ENCODE measurements at places on chromosomes 1 and 21.

DNA sequence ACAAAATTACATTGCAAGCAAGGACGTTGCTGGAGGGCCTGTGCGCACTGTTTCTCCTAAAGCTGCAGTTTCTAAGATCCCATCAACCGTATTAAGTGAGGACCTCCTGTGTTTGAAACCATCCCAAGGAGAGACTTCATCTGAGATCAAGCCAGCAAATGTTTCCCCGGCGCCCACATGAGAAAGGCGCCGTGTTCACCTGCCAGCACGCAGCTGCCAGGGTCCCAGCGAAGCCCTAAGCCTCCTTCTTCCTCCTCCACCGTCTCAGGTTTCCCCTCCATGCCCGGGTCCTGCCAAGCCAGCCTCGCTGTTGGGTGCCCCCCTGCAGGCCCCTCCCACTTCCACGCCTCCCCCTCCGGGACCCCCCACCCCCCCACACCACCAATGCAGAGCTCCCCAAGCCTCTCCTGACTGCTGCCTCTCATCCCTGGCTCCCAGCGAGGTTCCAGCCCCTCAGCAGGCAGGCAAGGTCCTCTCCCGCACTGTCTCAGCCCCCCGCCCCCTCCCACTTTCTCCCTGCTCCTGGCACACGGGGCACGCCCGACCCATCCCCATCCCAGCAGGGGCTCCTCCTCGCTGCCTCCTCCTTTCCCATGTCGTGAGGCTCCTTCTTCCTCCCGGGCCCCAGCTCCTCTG, 8.6 kb upstream of the TFF1 start:
- DNase-seq, result no peak

GRCh38 chr1:98947071-98947470, 57.6 kb downstream of the PLPPR5 start:
- no peak for DNase-seq

GRCh38 chr1:30514945-30515344, 208.4 kb downstream of the MATN1 start:
- no peak for DNase-seq

GRCh38 chr1:44347280-44347679, 7.8 kb downstream of the ERI3 start:
- no peak for DNase-seq

- DNase-seq, result no peak
Measured at GRCh38 chr21:30101967-30102366, 64.6 kb downstream of the CLDN17 start.

DNA sequence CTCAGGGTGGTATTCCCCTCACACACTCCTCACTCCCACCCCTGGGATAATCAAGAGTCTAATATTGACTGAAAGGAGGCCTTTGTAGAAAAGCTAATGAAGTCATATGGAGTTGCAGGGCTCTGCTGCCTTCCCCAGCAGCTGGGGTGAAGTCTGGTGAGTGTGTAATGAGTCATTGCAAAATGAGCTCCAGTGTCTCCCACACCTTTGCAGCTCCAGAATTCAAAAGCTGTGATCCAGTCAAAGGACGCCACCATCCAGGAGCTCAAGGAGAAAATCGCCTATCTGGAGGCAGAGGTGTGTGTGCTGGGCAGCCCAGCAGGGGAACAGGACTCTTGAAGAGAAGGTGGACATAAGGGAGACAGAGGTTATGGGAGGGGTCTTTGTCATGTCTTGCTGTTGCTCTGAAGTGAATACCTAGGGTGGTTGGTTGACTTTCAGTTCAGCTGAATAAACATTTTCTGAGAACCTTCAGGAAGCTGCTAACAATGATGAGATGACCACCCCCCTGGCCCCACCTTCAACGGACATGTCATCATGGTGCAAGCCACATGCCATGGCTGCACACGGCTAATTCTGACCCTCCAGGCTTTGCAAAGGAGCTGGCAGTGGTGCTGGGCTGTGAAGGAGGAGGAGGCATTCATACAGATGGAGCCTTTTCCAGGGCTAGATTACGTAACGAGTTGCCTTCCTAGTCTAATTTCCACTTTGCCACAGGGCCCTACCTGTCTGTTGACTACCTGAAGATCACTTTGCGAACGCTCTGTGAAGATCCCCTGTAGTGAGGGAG, 32.2 kb upstream of the SNX27 start:
- no peak for DNase-seq

DNA sequence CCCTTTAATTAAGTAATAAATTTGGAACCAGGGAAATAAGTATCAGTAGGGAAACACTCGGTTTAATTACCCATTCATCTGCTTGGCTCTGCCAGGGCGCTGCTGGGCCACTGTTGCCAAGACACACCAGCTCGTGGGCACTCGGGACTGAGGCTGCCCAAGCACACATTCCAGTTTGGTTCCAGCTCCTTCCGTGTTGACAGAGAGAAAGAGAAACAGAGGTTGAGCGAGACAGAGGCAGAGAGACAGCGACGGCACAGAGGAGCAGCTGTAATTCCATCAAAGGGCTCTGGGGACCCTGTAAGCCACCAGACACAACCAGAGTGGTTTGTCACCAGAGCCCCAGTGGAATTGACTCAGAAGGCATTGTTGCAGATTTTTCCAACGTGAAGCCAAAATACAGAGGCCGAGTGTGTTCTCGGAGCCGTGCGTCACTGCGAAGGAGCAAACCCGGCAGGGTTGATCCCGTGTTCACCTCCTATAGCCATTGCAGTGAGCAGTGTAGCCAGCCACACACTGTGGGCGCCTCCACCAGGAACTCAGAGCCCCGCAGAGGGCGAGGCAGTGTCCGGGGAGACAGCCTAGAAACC, 33.5 kb downstream of the SYF2 start:
- peak; percentile 63 for DNase-seq

All from left ventricle myocardium superior (tissue), 1 donor.